Left lung (tissue), 14 donors: ENCODE measurements at places on chromosomes 5 and 9.
A peak's percentile ranks its signal among the peaks of the same experiment; 100 is the strongest.

DNA sequence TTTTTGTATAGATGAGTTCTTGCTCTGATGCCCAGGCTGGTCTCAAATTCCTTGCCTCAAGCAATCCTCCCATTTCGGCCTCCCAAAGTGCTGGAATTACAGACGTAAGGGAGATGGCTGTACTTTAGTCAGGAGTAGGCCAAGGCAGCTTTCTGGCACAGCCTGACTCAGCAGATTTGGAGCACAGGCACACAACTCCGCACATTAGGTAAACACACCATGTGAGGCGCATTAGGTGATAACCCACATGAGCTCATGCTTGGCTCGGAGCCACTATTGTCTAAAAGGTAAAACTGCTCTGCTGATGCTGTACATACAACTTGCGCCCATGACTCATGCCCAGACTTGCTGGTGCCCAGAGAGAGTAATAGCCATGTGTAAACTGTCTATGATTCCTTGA lies 1157.9 kb downstream of the TAF11L14 start:
- no peak for DNase-seq

GRCh38 chr5:62100201-62100600 lies 205.8 kb upstream of the KIF2A start:
- no peak for DNase-seq

DNA sequence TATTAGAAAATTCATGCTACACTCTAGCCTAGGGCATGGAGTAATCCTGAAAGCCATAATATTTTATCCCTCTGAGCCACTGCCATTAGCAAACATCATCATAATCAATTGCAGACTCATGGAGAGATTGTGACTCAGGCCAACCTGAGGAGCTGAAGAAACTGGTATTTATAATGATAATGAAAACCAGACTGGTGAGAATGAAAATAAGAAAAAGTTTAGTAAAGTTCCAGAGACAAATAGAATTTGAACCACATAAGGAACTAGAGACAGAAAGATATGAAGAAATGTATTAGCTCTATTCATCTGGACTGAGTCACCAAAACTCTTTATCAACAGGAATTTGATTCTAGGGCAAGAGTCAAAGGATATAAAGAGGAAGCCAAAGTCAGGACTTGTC lies 158.7 kb downstream of the DRD1 start:
- no peak for DNase-seq

DNA sequence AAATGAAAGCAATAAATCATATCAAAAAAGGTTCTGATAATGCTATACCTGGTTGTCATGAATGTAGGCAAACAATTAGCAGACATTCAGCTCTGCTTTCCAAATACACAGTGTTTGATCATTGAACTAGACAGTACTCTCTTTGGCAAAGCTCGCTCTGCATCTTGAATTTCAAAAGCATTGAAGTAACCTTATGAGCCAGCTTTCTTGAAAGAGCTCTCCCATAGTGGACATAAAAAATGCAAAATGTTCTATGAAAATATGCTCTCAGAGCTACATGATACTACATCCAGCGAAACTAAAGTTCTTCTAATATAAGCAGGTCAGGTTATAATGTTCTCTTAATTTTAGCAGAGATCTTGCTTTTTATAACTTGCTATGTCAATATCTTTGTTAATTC lies 533.4 kb downstream of the CSNK1G3 start:
- DNase-seq = no peak

DNA sequence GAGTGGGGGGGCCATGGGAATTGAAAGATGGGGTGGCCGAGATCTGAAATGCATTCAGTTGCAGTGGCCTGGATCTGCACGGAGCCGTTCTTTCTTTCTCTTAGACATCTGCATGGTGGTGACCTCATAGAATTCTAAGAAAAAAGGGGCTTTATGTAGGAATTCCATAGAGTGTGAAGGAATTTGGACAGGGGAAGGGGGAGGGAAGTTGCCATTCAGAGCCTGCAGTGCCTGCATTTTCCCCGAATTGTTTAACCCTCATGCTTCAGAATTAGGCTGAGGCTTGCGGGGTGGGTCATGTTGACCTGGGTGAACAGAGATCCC lies 4.9 kb downstream of the NEK6 start:
- DNase-seq = no peak

DNA sequence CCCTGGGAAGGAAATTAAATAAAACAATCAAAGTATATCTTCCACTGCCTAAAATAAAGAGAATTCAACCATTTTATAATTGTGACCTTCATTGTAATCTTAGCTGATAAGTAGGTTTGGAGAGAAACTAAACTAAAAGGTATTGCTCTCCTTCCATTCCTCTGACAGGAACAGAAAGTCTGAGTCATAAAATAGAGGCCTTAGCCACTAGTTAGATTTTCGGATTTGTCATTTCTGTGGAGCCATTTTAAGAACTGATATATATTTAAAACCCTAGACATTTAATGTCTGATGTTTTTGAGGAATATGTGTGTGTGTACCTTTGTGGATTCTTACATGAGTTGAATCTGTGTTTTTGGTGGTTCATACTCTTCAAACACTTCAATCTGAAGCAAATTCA lies 11.8 kb upstream of the TMC1 start:
- DNase-seq = no peak

DNA sequence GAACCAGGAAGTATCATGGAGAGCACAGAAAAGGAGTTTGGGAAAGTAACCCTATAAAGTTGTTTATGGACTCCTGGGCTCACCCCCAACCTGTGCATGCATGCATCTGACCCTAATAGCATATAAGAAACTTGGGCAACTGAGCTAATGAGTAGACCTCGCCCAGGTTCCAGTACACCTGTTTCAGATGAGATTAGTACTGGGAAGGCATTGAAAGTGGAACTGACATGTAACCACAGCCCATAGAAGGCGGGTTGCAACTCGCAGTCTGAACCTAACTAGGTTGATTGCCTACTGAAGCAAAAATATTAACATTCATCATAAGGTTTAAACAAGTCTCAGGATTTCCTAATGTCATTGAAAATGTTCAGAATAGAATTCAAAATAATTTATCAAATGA lies 87.0 kb downstream of the WNK2 start:
- no peak for DNase-seq

- DNase-seq = no peak
These were observed 4.9 kb upstream of the GAPT start for GRCh38 chr5:58486290-58486689.

GRCh38 chr5:54443270-54443669 lies 12.2 kb upstream of the HSPB3 start:
- no peak for DNase-seq

DNA sequence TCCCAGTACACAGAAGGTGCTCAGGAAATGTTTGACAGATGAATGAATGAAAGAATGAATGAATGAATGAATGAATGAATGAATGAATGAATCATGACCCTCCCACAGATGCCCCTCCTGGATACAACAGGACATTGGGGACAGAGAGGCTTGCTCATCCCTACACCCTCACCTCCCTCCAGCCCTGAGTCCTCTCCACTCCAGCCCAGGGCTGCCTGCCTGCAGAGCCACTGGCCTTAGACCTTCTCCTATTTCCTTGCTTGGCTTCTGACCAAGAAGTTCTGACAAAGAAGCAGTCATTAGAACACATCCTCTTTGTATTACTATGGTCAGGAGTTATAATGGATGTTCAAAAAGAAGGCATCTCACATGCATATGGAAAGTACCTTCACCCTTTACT lies 240.7 kb upstream of the DAPK1 start:
- no peak for DNase-seq

DNA sequence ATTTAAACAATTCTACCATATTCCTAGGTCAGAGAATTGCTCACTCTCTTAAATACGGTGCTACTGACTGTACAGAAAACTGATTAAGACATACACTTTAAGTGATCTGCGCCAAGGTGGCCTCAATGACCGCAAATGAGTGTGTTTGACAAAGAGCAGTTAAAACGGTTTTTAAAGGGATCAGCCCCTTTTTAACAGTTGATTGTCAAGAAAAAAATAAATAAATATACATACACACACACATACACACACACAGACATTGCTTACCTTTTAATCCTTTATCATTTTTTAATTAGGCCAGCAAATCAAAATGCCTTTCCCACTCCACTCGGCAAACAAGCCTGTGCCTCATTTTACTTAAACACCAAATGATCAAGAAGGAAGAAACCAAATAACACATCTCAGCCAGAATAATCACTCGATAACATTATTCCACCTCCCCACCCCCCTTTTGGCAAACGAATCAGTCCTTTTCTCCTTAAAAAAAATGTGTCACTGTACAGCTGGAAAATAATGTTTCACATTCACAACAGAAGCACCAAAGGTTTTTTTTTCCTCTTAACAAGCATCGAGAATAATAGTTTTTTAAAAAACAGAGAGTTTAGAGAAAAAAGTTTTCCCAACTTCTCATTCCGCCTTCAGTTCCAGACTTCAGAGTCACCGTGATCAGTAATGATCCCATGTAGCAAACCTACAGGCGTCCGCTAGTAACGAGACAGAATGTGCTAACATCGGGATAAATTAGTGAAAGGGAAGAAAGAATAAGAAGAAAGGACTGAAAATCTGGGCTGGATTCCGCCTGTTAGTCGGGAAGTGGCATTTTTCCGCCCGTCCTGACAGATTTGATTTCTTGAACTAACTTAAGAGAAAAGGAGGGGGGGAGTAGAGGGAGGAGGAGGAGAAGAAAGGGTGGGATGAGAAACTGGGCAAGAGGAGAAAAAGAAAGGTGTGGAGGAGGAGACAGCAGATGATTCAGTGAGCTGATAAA lies at the start of gene ZNF608:
Gene ZNF608, minus strand, starts transcription at position 712 of the 988 bp plus-strand sequence. CDS start 1,650 bp downstream, outside the sequence.
- no peak for DNase-seq

- DNase-seq = no peak
These were observed 365.7 kb downstream of the DEPDC1B start for GRCh38 chr5:60334281-60334713.

DNA sequence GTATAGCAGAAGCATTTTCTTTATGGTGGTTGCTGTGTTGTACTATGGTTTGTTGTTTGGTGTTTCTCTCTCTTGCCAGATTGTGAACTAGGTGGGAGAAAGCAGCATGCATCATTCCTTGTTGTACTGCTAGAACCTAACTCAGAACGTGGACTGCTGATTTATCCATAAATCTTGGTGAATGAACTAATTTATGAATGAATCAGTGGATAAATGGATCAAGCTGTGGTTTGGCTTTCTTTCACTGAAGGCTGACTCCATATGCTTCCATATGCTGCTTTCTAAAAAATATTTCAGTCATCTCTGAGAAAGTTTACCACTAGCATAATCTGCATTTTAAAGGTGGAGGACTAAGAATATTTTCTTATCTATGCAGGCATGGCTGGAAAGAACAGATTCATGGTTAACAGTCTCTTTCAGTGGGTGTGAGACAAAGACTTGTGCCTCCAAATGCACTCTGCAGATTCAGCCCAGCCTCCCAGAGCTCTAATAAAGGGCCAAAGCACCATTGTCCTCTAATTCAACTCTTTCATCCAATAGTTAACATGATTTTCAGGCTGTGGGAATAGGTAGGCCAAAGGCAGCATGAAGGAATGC lies 237.7 kb downstream of the SH3GL2 start:
- no peak for DNase-seq

DNA sequence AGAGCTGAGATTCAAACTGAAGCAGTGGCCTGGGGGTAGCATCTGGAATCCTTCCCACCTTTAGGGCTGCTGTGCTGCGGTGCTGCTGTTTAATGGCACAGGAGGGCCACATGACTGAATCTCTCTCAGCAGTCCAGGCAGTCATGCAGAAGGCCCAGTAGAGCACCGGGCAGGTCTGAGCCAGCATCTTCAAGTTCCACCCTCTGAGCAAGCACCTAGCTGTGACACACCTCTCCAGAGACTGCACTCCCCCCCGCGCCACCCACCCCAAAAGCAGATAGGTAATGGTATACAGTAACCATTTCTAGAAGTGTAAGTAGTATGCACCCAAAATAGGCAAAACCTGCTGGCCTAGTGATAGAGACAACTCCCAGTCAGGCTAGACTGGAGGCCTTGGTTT lies 8.2 kb downstream of the IL4 start:
- no peak for DNase-seq

- no peak for DNase-seq
These were observed 169.3 kb downstream of the OLFM1 start for GRCh38 chr9:135256581-135257354.

- no peak for DNase-seq
These were observed 49.1 kb downstream of the FAM170A start for GRCh38 chr5:119678351-119679028.

- peak; percentile 63 for DNase-seq
These were observed 19.5 kb upstream of the SERINC5 start for GRCh38 chr5:80275347-80275746.

- no peak for DNase-seq
These were observed 14.7 kb downstream of the FBP1 start for GRCh38 chr9:94624629-94625028.

GRCh38 chr9:75445144-75445543 lies 356.8 kb downstream of the OSTF1 start:
- DNase-seq = no peak
